ENCODE measurements at places on chromosomes 3 and 15.

- no peak for DNase-seq
Measured at GRCh38 chr3:144097163-144097562, 125.5 kb downstream of the DIPK2A start.

DNA sequence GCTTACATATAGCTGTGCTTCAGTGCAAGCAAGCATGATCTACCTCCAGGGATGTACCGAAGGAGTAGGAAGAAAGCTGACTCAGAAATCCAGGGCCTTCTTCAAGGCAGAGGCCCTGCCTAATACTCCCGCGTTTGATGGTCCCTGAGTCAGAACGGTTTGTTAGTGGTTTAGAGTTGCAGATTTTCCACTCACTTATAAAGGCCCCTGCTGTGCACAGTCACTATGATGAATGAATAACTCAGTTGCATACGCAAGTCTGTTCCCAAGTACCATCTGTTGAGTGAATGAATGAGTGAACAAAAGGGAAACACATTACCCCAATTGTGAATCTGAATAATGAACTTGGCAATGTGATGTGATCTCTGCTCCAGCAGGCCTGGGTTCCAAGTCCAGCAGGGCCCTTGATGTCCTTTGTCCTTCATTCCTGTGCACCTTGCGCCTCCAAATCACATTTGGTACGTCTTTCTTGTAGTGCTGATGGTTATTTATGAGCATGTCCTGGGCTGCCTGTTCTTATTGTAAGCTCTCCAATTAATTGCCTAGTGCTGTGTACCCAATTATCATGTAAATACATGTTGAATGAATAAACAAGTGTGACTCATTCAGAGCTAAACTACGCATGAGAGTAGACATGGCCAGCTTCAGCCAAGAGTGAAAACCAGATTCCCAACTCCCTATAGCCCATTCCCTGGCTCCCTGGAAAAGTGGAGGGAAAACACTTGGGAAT, 85.3 kb upstream of the LIMD1 start:
- peak; percentile 88 for DNase-seq

- DNase-seq, result no peak
Measured at GRCh38 chr3:120338517-120338916, 10.6 kb downstream of the LRRC58 start.

- no peak for DNase-seq
Measured at GRCh38 chr3:184186902-184187207, 856 bp downstream of the ABCF3 start.

DNA sequence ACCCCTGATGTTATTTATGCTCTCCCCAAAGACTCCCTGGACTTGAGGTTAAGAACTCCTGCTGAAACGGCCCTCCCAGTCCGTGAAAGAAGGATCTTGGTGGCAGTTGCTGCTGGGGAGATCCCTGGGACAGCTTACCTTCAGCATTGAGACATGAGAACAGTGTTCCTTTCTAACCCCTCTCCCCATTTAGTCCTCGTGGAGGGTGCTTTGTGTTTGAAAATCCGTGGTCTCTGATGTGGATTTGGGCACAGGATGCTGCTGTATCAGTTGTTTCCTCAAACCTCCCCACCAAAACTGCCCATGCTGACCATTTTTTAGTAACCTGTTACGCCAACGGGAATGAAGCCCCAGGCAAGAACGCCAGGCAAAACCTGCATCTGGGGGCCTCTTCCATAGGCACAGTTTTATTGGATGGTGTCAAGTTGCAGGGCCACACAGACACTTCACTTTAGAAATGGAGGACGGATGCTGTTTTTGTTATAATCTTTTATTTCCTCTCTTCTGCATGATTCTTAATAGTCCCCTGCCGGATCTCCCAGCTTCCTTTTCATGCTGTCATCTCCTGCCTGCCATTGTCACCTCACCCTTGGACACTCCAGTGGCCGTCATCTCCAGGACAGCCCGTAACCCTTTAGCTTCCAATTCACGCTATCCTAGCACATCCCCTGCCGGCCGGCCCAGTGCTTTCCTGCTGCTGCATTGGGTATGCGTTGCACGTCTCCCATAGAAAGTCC, 31.7 kb upstream of the CEMIP start:
- DNase-seq, result no peak

- DNase-seq, result no peak
Measured at GRCh38 chr3:148221303-148221702, 476.4 kb upstream of the AGTR1 start.

Measured in EL (cell line).